SK-N-SH treated with all-trans-retinoic acid at 6 μM for 48 hours (cell line): ENCODE measurements at places on chromosomes 12 and 14.

DNA sequence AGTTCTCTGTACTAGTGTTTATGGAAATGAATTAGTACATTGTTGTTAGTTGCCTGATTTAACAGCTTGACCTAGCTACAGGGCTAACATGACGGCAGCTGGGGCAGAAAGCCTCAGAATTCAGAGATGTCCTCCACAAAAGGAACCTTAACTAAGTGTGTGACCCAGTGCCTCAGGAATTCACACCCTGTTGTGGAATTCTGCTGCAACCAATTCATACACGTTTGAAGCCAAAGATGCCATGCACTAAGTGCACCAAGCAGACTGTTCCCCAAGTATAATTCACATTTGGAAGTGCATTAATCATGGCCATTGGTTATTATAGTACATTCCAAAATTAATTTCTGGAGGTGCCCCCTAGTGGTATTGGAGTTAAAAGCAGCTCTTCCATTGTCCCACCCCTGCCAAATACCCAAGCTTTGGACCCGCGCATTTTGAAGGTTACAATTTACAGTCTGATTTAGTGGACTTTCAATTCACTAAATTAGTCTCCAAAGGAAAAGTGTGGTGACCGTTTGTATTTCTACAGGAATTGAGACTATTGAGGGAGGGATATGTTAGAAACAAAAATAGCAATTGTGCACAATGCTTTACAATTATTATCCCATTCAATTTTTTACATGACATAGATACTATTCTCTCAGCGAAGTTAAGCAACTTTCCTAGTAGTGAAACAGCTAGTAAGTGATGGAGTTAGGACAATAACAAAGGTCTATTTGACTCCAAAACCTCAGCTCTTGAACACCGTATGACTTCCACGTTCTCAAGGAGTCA lies 85.9 kb downstream of the PAX9 start:
- no peak for ATAC-seq

GRCh38 chr12:100624571-100624970 lies 51.1 kb downstream of the GAS2L3 start:
- no peak for ATAC-seq

DNA sequence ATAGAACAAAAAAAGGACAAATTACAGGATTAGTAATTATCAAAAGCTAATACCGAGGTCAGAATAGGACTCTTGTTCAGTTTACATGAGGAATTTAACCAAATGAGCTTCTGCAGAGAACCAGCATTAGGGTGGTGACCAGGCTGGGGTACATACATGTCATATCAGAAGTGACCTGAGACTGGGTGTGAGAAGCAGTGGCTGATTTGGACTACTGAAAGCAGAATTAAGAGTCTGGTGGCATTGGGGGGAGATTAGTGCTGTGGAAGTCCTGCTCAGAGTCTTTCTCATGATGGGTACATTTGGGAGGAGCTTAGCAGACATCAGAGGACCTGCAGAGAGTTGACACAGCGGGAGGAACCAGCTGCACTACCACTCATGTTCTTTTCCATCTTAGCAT lies 21.7 kb downstream of the TRAF3 start:
- ATAC-seq: no peak

GRCh38 chr12:87728931-87729593 lies 300.1 kb downstream of the C12orf50 start:
- no peak for ATAC-seq

- no peak for ATAC-seq
These were observed 141.6 kb downstream of the GPHN start for GRCh38 chr14:66649498-66649897.

DNA sequence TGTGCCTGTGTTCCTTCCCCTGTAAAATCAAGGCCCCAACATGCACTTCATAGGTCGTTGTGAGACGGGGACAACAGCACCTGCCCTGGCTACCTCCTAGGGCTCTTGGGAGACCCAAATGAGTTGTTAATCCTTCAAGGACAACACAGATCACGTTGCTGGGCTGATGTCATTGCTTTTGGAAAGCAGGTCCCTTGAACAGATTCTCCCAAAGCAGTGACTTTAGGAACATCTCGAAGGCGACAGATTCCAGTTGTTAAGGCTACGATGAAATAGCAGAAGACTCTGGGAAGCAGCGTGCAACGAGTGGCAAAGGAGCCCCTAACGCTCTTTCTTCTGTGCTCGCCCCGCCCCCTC lies 26.2 kb upstream of the MAP1LC3B2 start:
- peak; percentile 7 for ATAC-seq

GRCh38 chr12:3550839-3551238 lies 59.8 kb downstream of the PRMT8 start:
- no peak for ATAC-seq
